Temporal lobe (tissue), 4 donors: ENCODE measurements at places on chromosomes 6 and 20. TPM values are rescaled to one million over a fixed set of nuclear protein-coding genes. Genes with fewer than 3 reads are reported as not detected.

Gene OPRM1
- total RNA-seq, result 0.98 TPM

Gene UNC5CL
- total RNA-seq, result 0.25 TPM

Gene IPCEF1
- 10.1 TPM for total RNA-seq

Gene SF3B5
- total RNA-seq, result 26.6 TPM

Gene LY6G6F
- total RNA-seq, result not detected

Gene CD24
- total RNA-seq, result 964 TPM

Gene CALHM4
- not detected for total RNA-seq

Gene SCUBE3
- total RNA-seq, result 1.7 TPM

Gene MUCL3
- not detected for total RNA-seq

Gene DNMT3B
- 6.1 TPM for total RNA-seq

Gene APOM
- 0.98 TPM for total RNA-seq

Gene CFB
- total RNA-seq, result 0.49 TPM

Gene ZNF391
- total RNA-seq, result 2.5 TPM

Gene ZNF334
- 17.5 TPM for total RNA-seq

Gene CRYBG1
- 0.49 TPM for total RNA-seq

Gene EMILIN3
- total RNA-seq, result 3.7 TPM

Gene HTR1B
- 2.2 TPM for total RNA-seq

Gene OR2H2
- not detected for total RNA-seq

Gene PGC
- 0.49 TPM for total RNA-seq

Gene C20orf204
- 1.2 TPM for total RNA-seq

Gene RARS2
- total RNA-seq, result 34.2 TPM

Gene CDH26
- 2.5 TPM for total RNA-seq

Gene DNAAF9
- 36.9 TPM for total RNA-seq

Gene SLC4A11
- under 0.01 TPM for total RNA-seq

Gene AGER
- total RNA-seq, result 0.98 TPM

Gene SIRPB2
- 0.49 TPM for total RNA-seq

Gene POM121L2
- total RNA-seq, result not detected

Gene LINC00237
- total RNA-seq, result 2.7 TPM

Gene CST11
- total RNA-seq, result not detected

Gene ELOVL4
- total RNA-seq, result 30.0 TPM

Gene MYCT1
- total RNA-seq, result 3.0 TPM

Gene RNF217
- 11.6 TPM for total RNA-seq

Gene OR2H1
- total RNA-seq, result not detected

Gene ANKRD66
- 0.25 TPM for total RNA-seq

Gene HLA-A
- 43.5 TPM for total RNA-seq

Gene SYTL3
- total RNA-seq, result 3.0 TPM

Gene RIPPLY2
- 8.1 TPM for total RNA-seq

Gene SAMD5
- 10.3 TPM for total RNA-seq

Gene EDN1
- 3.4 TPM for total RNA-seq

Gene SUMO4
- total RNA-seq, result 4.2 TPM

Gene ADRM1
- 31.2 TPM for total RNA-seq

Gene UBD
- 0.25 TPM for total RNA-seq
